ENCODE measurements at places on chromosomes 2 and 18.

DNA sequence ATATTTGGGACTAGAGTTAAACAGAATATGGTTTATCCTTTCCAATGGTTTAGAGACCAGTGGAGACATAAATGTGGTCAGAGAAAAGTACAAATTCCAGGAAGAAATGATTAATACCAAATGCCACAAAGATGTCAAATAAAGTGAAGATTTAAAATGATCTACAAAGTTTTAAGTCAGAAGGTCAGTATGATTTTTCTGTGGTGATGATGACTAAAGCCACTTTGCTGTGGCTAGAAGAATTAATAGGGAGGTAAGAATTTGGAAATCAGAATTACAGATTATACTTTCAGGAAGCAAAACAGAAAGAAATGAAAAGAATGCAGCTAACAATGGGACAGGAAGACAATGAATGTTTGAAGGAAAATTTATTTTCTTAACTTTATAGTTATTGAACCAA lies 91.5 kb upstream of the CDH7 start:
- no peak for DNase-seq

DNA sequence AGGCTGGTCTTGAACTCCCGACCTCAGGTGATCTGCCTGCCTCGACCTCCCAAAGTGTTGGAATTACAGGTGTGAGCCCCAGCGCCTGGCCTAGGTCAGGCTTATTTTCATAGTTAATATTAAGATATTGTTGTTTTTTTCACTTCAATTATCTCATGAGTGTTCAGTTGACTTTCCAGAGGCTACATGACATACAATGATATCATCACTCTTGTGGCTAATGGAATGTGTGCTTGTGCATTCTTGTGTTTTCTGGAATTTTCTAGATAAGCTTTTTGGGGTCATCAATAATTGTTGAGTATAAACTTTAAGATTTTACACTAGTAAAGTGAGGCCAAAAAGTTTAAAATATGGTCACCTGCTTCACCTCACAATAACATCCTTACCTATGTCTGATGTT lies 180.9 kb downstream of the FIGN start:
- no peak for DNase-seq

GRCh38 chr2:10045561-10046355 lies 2.4 kb downstream of the KLF11 start:
- no peak for DNase-seq

GRCh38 chr2:212929116-212929515 lies 222.3 kb downstream of the IKZF2 start:
- no peak for DNase-seq

DNA sequence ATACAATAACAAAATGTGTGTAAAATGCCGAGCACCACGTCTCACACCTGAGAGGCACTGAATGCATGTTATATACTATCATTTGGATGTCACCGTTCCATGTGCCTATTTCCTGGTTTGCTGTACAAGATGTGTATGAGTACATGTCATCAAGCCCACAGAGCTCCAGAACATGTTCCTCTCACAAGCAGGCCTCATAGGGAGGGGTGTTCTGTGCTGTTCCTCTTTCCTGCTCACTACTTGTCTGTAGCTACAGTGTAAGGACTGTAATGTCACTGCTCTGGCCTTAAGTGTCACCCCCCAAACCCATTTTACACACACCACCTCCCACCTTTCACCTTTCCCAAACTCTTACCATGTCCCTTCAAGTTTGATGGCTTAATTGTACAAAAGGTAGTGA lies 1.8 kb downstream of the AFF3 start:
- DNase-seq, result no peak

DNA sequence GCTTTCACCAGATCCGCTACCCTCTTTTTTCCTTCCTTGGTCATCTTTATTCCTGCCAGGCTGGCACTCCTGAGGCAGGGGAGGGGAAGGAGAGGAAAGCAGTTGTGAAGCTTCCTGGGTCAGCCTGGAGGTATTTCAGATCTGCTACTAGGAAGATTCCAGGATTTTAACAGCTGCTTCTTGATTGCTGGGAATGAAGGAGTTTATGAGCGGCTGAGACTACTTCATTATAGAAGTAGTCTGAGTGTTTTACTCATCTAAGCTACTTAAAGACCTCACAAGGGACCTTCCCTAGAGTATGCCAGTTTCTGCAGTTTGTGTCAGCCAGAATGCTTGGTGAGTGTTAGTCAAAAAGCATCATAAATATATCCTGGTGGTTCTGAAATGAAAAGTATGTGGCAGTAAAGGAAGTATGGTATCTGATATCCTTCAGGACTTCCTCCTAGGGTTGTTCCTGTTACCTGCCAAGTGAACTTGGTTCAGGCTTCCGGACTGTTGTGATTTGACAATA lies 1.9 kb downstream of the TANC1 start:
- no peak for DNase-seq

DNA sequence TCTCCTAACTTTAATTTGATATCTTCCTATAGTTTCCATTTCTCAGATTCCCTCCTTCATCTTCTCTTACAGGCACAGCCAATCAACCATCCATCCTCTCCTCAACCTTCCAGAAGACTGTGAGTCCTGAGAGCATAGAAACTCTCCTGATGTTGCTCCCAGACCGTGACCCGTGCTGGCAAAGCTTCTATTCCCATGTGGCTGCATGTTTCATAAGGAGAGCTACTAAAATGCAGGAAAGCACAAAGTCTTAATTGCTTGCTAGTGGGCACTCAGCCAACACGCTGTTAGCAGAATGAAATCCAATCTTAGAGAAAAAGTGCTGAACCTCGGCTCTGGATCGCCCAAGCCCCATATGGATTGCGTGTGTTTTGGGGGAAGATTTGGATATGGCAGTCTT lies 1244.7 kb upstream of the ZEB2 start:
- no peak for DNase-seq

DNA sequence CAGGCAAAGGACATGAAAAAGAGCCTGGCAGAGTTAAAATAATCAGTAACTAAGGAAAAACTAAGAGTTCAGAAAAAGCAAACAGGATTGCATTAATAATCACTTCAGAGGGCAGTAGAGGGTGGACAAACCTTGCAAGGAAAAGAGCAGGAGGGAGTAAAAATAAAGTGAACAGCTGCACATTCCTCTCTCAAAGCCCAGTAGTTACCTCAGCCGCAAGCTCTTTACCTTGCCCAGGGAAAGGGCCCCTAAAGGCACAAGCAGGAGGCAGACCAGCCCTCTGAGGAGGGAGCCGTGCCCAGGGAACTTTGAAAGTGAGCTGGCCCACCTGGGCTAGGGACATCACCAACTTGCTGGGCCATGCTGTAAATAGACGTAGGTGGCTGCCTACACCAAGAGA lies 196.9 kb downstream of the C1D start:
- DNase-seq, result no peak

DNA sequence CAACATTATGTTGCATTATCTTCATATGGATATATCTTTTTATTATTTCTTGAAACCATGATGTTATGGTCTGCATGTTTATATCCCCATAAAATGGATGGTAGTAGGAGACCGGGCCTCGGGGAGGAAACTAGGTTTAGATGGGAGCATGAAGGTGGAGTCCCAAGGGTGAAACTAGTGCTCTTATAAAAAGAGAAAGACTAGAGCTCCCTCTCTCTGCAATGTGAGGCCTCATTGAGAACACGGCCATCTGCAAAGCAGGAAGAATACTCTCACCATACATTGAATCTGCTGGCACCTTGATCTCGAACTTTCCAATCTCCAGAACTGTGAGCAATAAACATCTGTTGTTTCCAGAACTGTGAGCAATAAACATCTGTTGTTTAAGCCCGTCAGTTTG lies 64.0 kb downstream of the NXPH2 start:
- DNase-seq, result no peak

GRCh38 chr2:156157670-156158069 lies 174.9 kb downstream of the NR4A2 start:
- DNase-seq, result no peak

- peak; percentile 67 for DNase-seq
These were observed 2.5 kb upstream of the MREG start for GRCh38 chr2:216015722-216016464.

Data from stimulated activated CD4-positive, alpha-beta T cell treated with anti-CD3 and anti-CD28 coated beads, Interleukin-1b, Interleukin-23, amount 100 ng/mL, for 48 hours (primary cell).